Activated T-cell treated with anti-CD3 and anti-CD28 coated beads, Interleukin-2, amount 50 U/mL, for 1 hour (primary cell): ENCODE measurements at places on chromosomes 6 and 20.

- DNase-seq, result no peak
These were observed 26.8 kb downstream of the HS3ST5 start for GRCh38 chr6:114315831-114316595.

- peak; percentile 56 for DNase-seq
These were observed 19.0 kb downstream of the PACSIN1 start for GRCh38 chr6:34484899-34485298.

GRCh38 chr6:89379281-89379680 lies 26.8 kb upstream of the UBE2J1 start:
- DNase-seq, result no peak

DNA sequence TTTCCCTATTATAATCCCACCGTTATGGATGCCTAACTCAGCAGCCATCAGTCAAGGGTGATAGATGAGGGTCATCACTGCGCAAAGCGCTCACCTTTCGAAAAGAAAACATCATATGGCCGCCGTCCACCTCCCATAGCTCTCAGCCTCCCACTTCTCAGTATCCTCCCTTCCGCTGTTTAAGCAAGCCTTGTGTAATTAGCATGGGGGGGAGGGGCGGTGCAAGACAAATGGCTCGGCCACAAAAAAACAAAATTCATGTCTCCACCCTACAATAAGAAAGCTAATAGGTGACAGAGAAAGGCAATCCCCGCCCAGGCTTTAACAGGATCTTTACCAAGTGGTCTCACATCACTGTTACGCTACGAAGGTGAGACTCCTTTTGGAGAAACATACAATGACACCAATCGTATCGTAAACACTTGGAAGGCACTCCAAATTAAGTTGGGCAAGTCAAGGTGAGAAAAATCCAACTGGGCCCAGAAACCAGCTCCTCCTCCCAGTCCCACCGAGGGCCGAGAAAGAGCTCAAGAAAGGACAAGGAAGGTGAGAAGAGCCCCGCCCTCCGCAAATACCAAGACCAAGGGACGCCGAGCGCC lies 645 bp downstream of the DDX39B start:
- peak; percentile 67 for DNase-seq

- no peak for DNase-seq
These were observed 27.9 kb upstream of the SIRPG start for GRCh38 chr20:1685304-1686052.

GRCh38 chr6:34657307-34657978 lies 39.1 kb downstream of the ILRUN start:
- no peak for DNase-seq
